ENCODE measurements at places on chromosomes 2 and 18.

DNA sequence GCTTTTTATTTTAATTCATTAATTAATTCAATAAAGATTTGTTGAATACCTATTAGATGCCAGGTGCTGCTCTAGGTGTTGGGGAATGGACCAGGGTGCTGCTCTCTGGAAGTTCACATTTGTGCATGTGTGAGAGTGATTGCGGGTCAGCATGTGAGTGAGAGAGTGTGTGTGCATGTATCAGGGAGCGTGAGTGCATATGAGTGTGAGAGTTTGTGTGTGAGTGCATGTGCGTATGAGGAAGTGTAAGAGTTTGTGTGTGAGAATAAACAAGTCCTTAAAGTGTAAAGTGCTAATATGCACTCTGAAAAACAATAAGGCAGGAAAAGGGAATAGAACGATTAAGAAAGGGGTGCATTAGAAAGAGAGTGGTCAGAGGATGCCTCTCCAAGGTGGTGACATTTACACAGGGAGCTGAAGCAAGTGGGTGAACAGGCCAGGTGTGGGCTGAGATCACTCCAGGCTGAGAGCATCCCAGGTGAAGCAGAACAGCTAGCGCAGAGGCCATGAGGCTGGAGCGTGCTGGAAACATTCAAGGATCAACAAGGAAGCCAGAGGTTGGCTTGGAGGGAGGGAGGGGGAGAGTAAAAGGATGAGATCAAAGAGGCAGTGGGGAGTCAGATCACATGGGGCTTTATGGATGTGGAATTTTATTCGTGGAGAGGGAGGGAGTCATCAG lies 50.5 kb upstream of the SLC1A4 start:
- no peak for DNase-seq

DNA sequence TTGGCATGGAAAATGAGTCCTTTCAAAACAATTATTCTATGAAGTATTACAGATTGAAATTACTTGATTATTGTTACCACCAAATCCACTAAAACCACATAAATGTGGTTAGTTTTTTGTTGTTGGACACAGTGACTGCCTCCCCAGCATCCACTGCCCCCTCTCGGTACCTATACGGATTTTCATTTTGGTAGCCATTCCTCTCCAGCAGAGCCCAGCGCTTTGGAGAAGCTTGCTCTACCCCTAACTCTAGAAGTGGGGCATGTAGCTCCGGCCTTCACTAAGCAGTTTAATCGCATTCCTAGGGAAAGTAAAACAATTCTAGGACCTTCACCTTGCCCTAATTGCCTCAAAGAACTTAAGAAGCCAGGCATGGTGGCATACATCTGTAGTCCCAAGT lies 24.2 kb downstream of the OLA1 start:
- peak; percentile 28 for DNase-seq

DNA sequence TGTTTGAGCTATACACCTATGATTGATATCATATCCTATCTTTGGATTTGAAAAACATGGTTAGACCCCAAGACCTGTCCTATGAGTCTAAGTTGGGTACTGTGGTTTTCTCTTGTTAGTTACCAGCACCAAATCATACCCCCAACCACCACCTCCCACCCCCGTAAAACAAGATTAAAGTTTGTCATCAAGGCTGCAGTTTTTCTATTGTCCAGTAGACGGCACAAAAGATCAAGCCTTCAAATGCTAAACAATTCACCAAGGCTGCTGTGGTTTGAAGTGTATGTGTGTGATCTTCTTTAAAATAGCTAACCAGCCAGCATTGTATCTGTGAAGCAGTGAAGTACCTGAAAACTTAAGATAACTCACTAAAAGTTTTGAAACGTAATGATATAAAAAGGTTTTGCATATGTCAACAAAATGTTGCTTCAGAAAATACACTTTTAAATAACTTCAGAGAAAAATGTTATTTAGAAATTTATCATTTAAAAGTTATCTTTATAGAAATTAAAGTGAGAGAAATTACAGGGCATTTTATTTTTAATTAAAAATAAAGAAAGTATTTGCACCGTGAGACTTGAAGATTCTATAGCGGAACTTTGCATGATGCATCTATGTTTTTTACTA lies 5.8 kb upstream of the MEIS1 start:
- DNase-seq: peak; percentile 83

DNA sequence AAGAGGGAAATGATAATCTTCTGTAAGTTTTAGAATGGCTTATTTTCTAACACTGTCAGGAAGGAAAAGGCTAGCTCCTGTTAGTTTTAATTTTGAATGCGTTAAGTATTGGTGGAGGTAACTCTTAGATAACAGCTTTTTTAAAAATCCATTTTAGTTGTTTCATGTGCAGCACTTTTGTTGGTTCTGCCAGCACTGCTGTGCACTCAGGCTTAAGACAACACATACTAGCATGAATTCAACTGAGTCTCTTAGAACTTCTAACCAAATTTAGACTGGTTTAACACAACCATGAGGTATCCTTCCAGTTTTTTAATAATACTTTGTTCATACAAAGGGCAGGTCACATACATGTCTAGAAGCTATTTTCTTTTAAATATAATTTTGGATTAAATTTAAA lies 42.4 kb downstream of the ACVR1 start:
- no peak for DNase-seq

GRCh38 chr2:68747900-68748299 lies 13.3 kb downstream of the ARHGAP25 start:
- DNase-seq: no peak

DNA sequence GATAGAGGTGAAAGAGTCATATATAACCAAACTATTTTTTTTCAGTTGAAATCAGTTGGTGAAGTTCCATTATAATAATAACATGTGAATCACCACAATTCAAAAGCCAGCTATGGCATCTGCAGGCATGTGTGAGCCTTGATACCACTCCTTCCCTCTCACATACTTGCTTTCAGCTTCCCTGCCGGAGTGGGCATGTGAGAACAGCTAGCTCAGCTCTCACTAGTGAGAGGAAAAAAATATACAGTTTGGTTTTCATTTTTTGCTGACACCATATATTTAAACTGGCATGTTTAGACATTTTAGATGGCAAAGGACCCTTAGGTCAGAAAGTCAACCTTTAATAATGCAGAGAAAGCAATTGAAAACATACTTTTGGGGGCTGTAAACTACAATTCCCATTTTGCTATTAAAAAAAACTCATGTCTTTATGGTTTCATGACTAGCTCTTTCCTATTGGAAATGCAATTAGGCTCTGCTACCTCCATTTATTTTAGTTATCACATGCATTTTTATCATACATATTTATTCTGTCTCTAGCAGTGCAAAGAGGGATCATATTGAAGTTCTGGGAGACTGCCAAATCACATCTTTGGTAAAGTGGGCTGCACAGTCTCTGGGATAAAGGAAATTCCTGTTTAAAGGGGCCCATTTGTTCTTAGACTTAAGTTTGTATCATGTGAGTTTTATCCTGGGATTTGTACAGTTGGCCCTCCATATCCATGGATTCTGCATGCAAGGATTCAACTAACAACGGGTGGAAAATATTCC lies 33.2 kb upstream of the SLC40A1 start:
- DNase-seq: no peak

GRCh38 chr18:23710068-23710527 lies 20.8 kb downstream of the LAMA3 start:
- peak; percentile 34 for DNase-seq

GRCh38 chr18:44687421-44687820 lies 6.7 kb downstream of the SETBP1 start:
- no peak for DNase-seq

GRCh38 chr2:138023976-138024375 lies 59.7 kb downstream of the HNMT start:
- no peak for DNase-seq

DNA sequence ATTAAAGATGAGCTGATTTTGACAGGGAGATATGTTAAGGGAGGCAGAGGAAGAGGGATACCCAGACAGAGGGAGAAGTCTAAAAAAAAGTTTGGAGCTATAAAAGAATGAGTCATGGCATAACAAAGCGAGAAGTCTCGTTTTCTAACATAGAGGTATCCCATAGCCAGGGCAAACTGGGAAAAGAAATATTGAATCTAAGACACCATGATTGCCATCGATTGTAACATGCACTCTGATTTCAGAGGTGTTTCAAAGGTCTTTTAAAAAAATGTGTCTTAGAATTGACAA lies 110.7 kb downstream of the MDH1 start:
- no peak for DNase-seq

DNA sequence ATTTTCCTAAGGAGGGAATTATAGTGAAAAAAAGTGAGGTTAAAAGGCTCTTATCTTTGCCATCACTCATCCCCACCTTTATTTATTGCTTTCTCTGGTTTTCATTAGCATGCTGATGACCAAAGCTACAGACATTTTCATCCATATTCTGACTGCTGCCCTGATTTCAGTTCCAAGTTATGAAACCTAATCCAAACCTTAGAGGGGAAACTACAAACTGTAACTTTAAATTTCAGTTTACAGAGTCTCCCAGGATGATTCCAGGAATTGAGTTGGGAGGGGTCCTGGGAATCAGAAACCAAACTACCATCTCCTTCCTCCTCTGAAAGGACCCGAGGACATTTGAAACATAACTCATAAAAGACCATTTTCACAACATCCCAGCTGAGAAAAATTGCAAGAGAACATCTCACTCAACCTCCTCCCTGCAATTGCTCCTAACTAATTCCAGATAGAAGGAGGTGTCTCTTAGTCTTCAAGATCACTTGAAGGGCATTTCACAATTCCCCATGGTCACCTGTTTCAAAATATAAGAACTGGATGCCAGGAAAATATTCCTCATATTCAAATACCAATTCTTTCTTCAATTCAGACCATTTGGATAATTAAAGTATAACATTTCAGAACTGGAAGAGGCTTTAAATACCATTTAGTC lies 520.6 kb downstream of the TNS1 start:
- no peak for DNase-seq

- peak; percentile 49 for DNase-seq
These were observed 264.0 kb upstream of the SMIM21 start for GRCh38 chr18:75691483-75691882.

- DNase-seq: no peak
These were observed 84.5 kb downstream of the RAPH1 start for GRCh38 chr2:203450561-203450960.

DNA sequence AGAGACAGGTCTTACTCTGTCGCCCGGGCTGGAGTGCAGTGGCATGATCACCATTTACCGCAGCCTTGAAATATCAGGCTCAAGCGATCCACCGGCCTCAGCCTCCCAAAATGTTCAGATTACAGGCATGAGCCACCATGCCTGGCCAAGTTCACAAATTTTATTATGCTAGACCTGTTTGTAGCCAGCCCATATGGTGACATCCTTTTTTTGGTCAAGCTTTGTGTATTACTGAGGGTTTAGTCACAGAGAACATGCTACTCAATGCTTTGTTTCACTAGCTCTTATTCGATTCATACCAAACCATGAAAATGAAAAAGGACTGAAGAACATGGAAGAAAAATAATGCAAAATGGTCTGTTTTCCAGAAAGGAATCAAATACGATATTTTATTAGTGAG lies 41.4 kb downstream of the DGKD start:
- DNase-seq: no peak

GRCh38 chr2:237708491-237708890 lies 81.1 kb downstream of the LRRFIP1 start:
- peak; percentile 21 for DNase-seq

DNA sequence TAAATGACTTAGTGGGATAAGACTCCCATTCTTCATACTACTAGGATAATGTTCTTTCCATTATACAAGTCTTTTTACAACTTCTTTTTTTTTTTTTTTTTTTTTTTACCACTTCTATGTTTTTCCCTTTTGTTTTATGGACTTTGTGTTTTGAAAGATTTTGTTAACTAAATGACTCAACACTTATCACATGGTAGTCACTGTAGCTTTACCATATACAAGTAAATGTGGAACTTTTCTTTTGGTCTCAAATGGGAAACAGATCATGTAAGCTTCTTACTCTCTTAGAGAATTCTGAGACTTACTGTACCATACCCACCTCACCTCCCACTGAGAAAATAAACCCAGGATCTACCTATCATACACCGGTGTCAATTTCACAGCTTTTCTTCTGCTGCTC lies 590.3 kb upstream of the CDH2 start:
- DNase-seq: no peak

GRCh38 chr2:182543741-182544525 lies 117.1 kb upstream of the PDE1A start:
- DNase-seq: no peak
